Activated CD4-positive, alpha-beta memory T cell treated with anti-CD3 and anti-CD28 coated beads for 36 hours (primary cell): ENCODE measurements at places on chromosomes 7 and 10. TPM values are rescaled to one million over a fixed set of nuclear protein-coding genes. Genes with fewer than 3 reads are reported as not detected.

DNA sequence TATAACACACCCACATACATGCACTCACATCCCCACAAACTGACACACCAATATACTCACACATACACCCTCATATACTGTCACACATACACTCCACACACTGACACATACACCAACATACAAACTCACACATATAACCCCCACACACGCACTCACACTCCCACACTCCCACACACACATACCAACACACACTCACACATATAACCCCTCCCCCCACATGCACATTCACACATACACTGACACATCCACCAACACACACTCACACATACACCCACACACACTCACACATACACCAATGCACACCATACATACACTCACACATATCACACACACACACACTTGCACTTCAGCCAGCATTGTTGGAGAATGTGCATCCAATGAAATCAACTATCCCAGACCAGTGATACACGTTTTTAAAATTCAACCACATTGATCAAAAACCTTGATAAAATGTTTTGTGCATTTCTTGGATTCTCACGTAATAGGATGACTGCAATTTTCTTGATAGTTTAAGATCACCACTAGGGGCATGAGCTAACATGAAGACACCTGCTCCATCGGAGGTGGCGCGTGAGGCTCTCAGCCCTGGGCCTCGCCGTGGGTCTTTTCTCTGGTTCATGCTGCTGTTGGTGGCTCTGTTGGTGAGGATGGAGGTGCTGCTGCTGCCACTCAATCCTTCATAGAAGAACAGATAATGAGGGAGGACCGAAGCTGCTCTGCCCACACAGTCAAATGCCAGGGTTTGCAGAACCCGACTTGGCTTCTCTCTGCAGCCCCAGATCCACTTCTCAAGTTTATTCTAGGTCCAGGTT is 32.1 kb upstream of the CHST15 start:
- no peak for DNase-seq
- H3K36me3 ChIP-seq = no peaks in the 10 kb centered on the region
- H3K27ac ChIP-seq = no peak overlapping the region

GRCh38 chr10:96205580-96205979 is 65.8 kb downstream of the BLNK start:
- no peaks in the 10 kb centered on the region for H3K27me3 ChIP-seq
- no peak for DNase-seq
- H3K4me3 ChIP-seq = no peak overlapping the region
- H3K27ac ChIP-seq = no peak overlapping the region
- H3K36me3 ChIP-seq = no peaks in the 10 kb centered on the region
- no peaks in the 10 kb centered on the region for H3K4me1 ChIP-seq

GRCh38 chr7:96198047-96198636 is 123.8 kb downstream of the SLC25A13 start:
- no peak overlapping the region for H3K27ac ChIP-seq
- no peak overlapping the region for H3K4me3 ChIP-seq
- H3K4me1 ChIP-seq = no peaks in the 10 kb centered on the region
- no peaks in the 10 kb centered on the region for H3K27me3 ChIP-seq

GRCh38 chr10:43126759-43127424 is 11.4 kb upstream of the CSGALNACT2 start:
- H3K36me3 ChIP-seq = no peaks in the 10 kb centered on the region
- H3K27me3 ChIP-seq = no peaks in the 10 kb centered on the region
- H3K4me1 ChIP-seq = peaks cover 27% of the 10 kb centered on the region
- H3K4me3 ChIP-seq = no peak overlapping the region

DNA sequence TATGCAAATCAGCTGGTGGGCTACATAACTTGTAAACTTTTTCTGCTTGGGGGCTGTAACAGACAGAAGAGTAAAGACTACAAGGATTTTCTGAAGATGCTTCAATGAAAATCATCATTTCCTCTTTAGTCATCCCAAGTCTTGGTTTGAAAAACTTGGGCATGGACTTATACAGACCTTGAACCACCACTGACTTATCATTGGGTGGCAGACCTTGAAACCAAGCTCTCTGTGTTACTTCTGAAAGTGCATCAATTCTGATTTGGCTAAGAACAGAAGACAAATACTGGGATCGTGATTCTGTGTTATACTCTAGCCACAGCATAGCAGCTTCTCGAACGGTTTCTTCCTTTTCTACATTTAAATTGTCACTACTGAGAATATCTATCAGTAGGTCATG is 21.3 kb downstream of the KBTBD2 start:
- no peaks in the 10 kb centered on the region for H3K27me3 ChIP-seq
- DNase-seq = no peak
- H3K4me1 ChIP-seq = peaks cover 26% of the 10 kb centered on the region
- peaks cover 59% of the 10 kb centered on the region for H3K36me3 ChIP-seq
- no peak overlapping the region for H3K4me3 ChIP-seq

GRCh38 chr10:126058507-126058906 is 162.1 kb downstream of the FANK1 start:
- no peak overlapping the region for H3K27ac ChIP-seq
- H3K27me3 ChIP-seq = no peaks in the 10 kb centered on the region
- DNase-seq = no peak
- no peaks in the 10 kb centered on the region for H3K36me3 ChIP-seq

DNA sequence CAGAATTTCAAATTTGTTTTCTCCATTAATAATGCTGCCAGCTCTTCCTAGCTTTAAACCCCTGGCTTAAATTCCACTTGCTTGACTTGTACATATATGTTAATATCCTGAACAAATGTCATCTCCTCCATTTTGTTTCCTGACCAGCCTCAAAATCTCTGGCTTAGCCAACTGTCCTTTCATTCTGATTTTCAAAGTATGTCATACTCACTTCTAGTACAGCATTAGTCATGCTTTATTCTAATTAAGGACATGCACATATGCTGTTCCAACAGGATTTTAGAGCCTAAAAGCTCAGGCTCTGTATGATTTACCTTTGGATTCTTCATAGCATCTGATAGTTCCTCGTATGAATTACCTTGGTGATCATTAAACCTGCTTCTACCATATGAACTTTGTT is 158.3 kb downstream of the ZNF438 start:
- H3K4me1 ChIP-seq = no peaks in the 10 kb centered on the region
- peaks cover 5% of the 10 kb centered on the region for H3K36me3 ChIP-seq
- no peak for DNase-seq
- no peaks in the 10 kb centered on the region for H3K27me3 ChIP-seq
- no peak overlapping the region for H3K27ac ChIP-seq

DNA sequence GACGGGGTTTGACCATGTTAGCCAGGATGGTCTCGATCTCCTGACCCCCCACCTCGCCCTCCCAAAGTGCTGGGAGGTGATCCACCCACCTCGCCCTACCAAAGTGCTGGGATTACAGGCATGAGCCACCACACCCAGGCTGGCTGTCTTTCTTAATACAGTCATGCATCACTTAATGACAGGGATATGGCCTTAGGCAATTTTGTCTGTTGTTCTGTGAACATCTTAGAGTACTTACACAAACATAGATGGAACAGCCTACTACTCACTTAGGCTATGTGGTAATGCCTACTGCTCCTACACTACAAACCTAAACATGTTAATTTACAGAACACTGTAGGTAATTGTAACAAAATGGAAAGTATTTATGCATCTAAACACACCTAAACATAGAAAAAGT is 106.6 kb upstream of the KCNMA1 start:
- H3K27me3 ChIP-seq = peaks cover 5% of the 10 kb centered on the region
- H3K36me3 ChIP-seq = no peaks in the 10 kb centered on the region
- no peak overlapping the region for H3K4me3 ChIP-seq
- DNase-seq = no peak
- no peaks in the 10 kb centered on the region for H3K4me1 ChIP-seq

GRCh38 chr10:93090619-93091018 is 16.9 kb downstream of the CYP26A1 start:
- peaks cover 5% of the 10 kb centered on the region for H3K27me3 ChIP-seq
- H3K36me3 ChIP-seq = no peaks in the 10 kb centered on the region
- H3K27ac ChIP-seq = no peak overlapping the region
- no peaks in the 10 kb centered on the region for H3K4me1 ChIP-seq
- DNase-seq = no peak
- H3K4me3 ChIP-seq = no peak overlapping the region

DNA sequence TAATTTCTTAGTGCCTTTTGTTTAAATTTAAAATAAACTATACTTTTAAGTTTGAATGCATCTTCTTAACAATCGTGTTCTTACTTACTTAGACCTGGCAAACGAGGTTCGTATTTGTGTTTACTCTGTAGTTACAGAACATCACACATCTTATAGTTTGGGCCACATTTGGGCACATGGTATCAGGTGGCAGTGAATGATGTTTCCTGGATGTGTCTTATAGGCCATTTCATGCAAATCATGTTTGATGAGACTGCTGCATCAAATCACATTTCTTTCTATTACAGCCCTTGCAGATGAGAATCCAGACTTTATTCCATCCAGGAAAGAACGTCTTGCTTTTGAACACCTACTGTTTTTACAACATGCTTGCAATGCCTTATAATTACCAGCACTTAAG is 78.5 kb downstream of the RBM33 start:
- peaks cover 14% of the 10 kb centered on the region for H3K4me1 ChIP-seq
- no peaks in the 10 kb centered on the region for H3K27me3 ChIP-seq
- H3K36me3 ChIP-seq = peaks cover 16% of the 10 kb centered on the region
- H3K27ac ChIP-seq = no peak overlapping the region

DNA sequence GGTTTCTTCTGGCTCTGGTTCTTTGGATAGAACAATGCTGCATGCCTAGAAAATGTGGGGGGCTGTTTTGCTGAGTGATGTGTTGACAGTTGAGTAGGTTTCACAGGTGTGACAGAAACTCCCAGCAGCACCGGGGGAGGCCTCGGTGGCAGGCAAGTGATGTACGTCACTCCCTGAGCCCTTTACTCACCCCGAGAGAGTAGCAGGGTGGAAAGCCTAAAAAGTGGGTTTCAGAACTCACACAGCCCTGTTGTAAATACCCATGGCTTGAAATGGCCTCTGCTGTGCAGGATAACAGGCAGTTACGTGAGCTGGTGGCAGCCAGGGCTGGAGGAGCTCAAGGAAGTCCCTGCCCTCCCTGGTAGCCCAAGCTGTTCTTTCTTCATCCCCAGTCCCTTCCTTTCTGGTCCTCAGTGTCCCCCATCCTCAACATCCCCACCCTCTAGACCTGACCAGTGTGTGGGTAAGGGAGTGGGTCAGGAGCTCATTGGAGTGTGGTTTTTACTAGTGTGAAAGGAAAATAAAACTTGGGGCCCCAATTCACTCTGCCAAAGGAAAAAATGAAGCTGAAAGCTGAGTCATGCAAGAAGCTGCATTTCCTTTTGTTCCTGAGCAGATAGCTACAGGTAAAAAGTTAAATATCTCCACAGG is 258.1 kb downstream of the STK31 start:
- H3K27me3 ChIP-seq = no peaks in the 10 kb centered on the region
- H3K4me3 ChIP-seq = no peak overlapping the region
- H3K36me3 ChIP-seq = no peaks in the 10 kb centered on the region
- no peak overlapping the region for H3K27ac ChIP-seq
- no peaks in the 10 kb centered on the region for H3K4me1 ChIP-seq

DNA sequence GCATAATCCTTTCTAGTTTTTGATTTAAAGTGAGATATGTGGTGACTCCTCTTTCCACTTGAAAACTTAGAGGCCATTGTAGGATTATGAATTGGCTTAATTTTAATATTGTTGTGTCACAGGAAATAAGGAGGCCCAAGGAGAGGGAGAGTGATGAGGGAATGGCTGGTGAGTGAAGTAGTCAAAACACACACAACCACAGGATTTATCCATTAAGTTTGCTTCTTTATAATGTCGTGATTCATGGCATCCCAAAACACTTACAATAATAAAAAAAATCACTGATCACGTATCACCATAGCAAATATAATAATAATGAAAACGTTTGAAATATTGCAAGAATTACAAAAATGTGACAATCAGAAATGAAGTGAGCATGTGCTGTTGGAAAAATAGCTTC is 1215.5 kb upstream of the LRRTM3 start:
- no peaks in the 10 kb centered on the region for H3K4me1 ChIP-seq
- H3K27me3 ChIP-seq = no peaks in the 10 kb centered on the region
- no peak overlapping the region for H3K27ac ChIP-seq
- H3K4me3 ChIP-seq = no peak overlapping the region

DNA sequence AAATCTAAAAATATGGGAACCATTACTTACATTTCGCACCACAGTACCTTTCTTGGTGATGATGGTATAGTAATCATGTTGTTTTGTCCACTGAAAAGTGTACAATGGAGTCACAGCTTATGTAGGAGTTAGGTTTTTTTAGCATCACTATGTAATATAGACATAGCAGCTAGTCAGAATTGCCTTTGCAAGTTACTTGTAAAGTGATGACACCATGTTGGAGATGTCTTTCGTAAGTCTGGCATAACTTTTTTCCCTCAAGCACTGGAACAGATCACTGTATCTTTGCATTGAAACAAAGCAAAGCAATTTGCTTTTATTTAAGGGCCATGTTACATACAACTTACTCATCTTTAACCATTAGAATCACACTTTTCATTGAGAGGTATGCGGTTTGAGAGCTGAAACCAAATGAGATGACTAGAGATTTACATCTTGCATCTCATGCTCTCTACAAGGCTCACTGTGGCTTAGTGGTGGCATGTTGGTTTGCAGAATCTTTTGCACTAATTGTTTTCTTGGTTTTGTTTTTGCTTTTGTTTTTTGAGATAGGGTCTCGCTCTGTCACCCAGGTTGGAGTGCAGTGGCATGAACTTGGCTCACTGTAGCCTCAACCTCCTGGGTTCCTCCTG is 18.3 kb downstream of the UBN2 start:
- H3K4me1 ChIP-seq = no peaks in the 10 kb centered on the region
- H3K36me3 ChIP-seq = peaks cover 25% of the 10 kb centered on the region
- H3K4me3 ChIP-seq = no peak overlapping the region
- H3K27me3 ChIP-seq = no peaks in the 10 kb centered on the region

GRCh38 chr10:55058800-55059199 is 257.8 kb upstream of the PCDH15 start:
- H3K27me3 ChIP-seq = no peaks in the 10 kb centered on the region
- no peak overlapping the region for H3K4me3 ChIP-seq
- no peak overlapping the region for H3K27ac ChIP-seq
- H3K36me3 ChIP-seq = no peaks in the 10 kb centered on the region

- peaks cover 3% of the 10 kb centered on the region for H3K4me1 ChIP-seq
- no peaks in the 10 kb centered on the region for H3K36me3 ChIP-seq
- DNase-seq = no peak
- peaks cover 18% of the 10 kb centered on the region for H3K27me3 ChIP-seq
- H3K27ac ChIP-seq = no peak overlapping the region
Observed at GRCh38 chr10:133091316-133091715, 3.6 kb downstream of the ADGRA1 start.

DNA sequence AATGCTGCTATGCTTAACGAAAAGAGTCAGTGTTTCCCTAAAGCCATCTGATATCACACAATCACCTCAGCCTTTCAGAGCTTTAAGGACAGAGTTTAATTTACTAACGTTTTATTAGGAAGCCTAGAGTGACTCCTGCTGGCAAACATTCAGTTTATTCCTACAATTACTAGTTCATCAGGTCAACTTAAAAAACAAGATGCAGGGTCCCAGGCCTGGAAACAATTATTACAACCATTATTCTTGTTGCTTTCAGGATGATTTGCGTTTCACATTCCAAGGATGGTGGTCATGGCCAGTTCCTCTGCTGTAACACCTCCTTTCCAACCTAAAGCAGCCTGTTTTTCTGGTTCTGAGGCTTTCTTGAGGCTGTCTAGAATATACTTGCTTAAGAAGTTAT is 1.5 kb upstream of the FAM53B start:
- H3K27ac ChIP-seq = no peak overlapping the region
- no peak overlapping the region for H3K4me3 ChIP-seq
- peaks cover 43% of the 10 kb centered on the region for H3K4me1 ChIP-seq
- no peaks in the 10 kb centered on the region for H3K27me3 ChIP-seq
- peaks cover 6% of the 10 kb centered on the region for H3K36me3 ChIP-seq

- H3K4me3 ChIP-seq = no peak overlapping the region
- H3K4me1 ChIP-seq = peaks cover 12% of the 10 kb centered on the region
- H3K27me3 ChIP-seq = peaks cover 3% of the 10 kb centered on the region
- DNase-seq = no peak
Observed at GRCh38 chr7:43747328-43748105, 11.0 kb upstream of the BLVRA start.

The FAM25A gene
- total RNA-seq = not detected

The ATOH7 gene
- not detected for total RNA-seq

The MYO1G gene
- total RNA-seq = 436 TPM

The NEUROD6 gene
- total RNA-seq = not detected

The TSPAN33 gene
- total RNA-seq = 4.1 TPM

The PGAM2 gene
- total RNA-seq = 0.27 TPM
